Fibroblast of skin of left biceps (primary cell): ENCODE measurements at places on chromosomes 7 and 10.
A peak's percentile ranks its signal among the peaks of the same experiment; 100 is the strongest.

DNA sequence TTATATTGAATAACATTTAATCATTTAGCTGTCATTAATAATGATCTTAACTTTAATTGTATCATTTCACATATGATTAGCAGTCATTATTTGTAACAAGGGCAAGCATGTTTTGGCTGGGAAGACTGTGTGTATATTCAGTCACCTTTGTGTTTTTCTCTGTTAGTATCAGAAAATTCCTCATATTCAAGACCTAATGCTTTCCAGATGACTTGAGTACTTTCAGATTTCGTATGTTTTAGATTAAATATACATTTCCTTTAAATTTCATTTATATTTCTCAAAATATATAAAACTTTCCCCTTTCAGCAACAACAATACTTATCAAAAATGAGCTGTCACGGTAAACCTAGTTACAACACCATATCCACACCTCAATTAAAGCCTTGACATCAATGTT lies 6.3 kb upstream of the CACNA2D1 start:
- DNase-seq = no peak

- DNase-seq = no peak
These were observed 78.3 kb upstream of the FOXK1 start for GRCh38 chr7:4603843-4604231.

DNA sequence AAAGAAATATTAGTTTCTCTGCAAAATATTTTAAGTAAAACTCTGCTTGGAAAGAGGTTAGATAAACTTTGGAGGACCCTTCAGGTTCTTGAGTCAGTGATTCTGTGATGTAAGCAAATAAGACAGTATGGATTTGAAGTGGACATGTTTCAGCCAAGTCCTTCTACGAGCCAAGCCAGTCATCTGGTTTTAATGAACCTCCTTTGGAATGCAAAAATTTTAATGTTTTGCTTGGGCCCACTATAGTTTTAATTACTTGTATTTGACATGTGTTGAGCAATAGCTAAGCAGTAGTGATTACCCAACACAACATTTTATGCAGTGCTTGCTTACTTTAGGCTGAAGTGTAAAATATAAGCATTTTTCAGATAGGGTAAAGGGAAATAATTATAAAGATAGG lies 296.3 kb upstream of the SEMA3D start:
- peak; percentile 92 for DNase-seq

- DNase-seq = no peak
These were observed 33.5 kb upstream of the SFTPD start for GRCh38 chr10:79982362-79982800.

DNA sequence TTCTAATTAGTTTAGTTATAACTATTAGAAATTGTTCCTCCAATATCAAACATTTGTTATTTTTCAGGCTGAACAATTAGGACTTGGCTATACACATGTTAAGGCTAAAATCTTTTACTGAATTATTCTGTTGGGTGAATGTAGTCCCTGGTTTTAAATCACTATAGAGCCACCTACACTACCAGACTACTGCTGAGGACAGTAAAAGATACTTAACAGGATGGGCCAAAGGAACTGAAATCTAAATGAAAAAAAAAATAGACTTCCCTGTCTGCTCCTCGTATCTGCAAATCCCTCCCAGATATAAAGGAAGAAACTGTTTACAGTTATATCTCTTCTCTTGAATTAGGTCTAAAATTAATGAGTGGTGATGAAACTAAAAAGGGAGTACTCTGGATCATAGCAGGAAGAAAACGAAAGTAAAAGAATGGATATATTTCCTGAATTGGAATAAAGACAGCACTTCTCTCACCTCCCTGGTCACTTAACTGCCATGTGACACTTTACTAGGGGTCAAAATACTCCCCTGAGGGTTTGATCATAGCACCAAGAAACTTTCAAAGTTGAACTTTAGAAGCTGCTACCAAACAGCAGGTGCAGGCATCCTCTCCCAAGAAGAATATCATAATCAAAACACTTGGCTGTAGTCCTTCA lies 12.7 kb downstream of the FBXW4 start:
- DNase-seq = no peak

- no peak for DNase-seq
These were observed 74.0 kb downstream of the CARD11 start for GRCh38 chr7:2969398-2970306.

GRCh38 chr10:119250641-119251314 lies 43.4 kb downstream of the GRK5 start:
- peak; percentile 42 for DNase-seq

DNA sequence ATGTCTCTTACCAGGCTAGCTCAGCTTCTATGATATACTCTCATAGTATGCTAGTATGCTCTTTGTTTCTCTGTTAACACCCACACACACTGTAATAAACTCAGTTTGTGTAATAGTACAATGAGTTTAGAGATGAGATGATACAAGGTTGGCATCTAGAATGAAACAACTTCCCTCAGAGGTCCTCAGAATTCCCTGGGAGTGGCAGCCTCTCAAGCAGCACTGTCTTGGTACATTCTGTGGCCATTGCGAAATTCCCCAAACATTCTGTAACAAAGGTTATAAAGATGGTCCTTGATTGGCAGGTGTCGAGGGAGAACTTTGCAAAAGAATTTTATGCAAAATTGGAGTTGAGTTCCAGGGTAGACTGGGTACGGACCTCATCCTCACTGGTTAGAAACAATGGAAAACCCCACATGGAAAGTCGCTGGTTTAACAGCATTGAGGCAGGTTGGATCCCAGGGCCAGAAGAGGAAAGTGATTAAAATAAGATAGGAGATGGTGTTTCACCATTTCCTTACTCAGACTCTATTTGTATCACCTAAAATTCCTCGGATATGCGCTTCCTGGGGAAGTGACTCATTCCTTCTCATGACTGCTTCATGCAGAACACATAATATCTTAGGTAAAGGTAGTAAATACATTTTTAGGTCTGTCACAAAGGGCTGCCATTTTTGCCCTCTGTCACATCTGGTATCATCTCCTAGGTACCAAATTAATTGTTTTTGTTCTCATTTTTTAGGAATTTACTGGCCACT lies 657.8 kb downstream of the SORCS1 start:
- no peak for DNase-seq

DNA sequence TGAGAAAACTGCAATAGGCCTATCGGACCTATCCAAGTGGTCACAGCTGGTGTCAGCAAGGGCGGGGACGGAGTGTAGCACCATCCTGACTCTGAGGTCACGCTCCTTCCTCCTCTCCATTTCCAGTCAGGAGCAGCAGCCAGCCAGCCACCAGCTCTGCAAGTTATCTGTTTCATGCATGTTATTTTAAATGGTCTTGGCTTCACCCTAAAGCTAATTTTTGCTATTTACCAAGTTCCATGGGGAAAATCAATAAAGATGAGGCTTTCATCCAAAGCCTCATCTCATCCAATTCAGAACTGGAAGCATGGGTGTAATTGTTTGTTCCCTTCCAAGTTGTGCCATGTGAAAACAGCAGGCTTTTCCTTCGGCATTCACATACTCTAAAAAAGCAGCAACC lies 49.3 kb downstream of the ICA1 start:
- no peak for DNase-seq

GRCh38 chr7:14754631-14755030 lies 147.9 kb downstream of the DGKB start:
- DNase-seq = no peak

DNA sequence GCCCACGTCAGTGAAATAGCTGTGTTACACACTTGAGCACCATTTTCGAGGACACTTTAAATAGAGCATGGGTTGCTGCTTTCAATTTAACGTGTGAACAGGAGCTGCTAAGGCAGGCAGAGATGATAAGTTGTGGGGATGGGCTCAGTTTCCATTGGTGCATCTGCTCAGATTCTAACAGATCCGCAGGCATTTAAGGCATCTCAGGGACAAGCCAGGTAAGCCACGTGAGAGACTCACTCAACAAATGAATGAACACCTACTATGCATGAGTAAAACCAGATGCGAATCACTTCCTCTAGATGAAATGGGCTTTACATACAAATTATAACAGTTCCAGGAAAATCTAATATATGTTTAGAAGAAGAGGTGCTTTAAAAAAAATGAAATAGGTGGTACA lies 34.6 kb downstream of the PLXNA4 start:
- no peak for DNase-seq

GRCh38 chr7:41656366-41656765 lies 46.5 kb downstream of the INHBA start:
- DNase-seq = peak; percentile 55

GRCh38 chr7:77727936-77728701 lies 31.9 kb downstream of the RSBN1L start:
- no peak for DNase-seq

DNA sequence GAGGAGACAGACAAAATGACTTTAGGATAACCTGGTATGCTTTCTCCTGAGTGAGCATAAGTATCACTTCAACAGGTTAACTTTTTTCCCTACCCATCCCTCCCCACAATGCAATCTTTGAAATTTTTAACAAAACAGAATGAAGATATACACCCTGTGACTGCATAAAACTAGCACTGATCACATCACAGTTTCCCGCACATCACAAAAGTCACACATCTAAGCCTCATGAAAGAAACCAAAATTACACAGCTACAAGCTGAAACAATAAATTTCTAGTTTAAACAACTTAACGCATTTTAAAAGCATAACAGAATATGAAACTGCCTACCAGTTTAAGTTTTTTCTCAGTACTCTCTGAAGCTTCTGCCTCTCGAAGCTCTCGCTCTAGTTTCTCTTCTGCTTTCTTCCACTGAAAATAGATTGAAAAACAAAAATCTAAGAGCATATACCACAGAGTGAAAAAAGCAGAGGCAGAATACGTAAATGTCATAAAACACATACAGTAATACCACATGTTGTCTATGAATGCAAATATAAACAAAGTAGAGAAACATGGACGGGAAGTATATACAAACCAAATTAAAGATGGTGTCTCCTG lies 18.1 kb downstream of the NOC3L start:
- DNase-seq = no peak

DNA sequence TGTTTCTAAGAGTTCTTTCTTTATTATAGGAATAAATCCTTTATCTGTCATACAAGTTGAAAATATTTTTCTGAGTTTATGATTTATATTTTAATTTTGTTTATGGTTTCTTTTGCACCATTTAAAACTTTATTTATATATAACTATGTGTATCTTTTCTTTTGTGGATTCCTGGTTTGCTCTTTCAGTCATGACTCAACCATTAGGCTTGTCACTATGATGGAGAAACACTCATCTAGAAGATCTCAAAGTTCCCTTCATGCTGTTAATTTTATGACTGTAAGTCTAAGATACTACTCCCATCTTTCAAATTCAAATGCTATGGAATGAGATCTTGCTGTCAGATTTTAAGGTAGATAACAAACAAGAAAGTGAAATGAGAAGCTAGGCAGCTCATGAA lies 199.5 kb downstream of the INHBA start:
- no peak for DNase-seq

DNA sequence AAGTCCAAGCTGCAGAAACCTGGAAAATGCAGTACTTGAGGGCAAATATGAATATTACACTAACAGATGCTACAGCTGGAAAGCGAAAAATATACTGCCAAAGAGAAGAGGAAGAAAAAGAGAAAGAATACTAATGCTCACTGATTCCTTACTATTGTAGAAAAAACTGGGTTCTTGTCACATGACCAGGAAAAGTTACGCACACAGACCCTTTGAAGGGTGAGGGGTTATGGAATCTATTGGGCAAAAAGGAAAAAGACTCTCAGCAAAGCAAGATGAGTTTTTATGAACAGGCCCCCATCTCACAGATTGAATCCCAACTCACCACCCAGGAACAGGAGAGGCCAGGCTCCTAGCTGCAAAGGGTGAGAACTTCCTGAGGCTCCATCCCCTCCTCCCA lies 228.1 kb upstream of the KLF14 start:
- no peak for DNase-seq

GRCh38 chr10:97919012-97919411 lies 69.4 kb downstream of the GOLGA7B start:
- DNase-seq = no peak

DNA sequence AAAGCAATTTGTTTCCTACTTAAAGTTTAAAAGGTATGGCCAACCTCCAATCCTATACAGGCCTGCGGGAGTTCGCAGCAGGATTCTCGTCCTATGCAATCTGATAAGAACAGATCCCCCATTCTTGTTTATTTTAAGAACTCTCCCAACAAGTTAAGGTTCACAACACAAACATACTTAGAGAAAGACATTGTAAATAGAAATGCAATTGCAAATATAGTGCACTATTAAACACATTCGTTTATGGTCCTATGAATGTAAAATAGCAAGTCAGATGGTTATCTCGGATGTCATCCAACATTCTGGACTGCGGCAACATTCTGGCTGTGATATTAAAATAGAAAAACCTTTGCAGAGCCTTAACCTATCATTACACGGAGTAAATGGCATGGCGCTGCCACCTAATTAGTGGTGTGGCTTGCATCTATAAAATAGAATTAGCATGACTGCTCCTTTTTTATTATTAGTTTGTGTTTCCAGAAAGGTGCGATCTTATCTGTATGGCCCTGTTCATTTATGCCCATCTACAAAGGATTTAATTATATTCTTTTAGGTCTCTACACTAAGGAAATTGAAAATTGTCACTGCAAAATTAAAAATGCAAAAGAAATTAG lies 37.0 kb downstream of the BEND7 start:
- no peak for DNase-seq

DNA sequence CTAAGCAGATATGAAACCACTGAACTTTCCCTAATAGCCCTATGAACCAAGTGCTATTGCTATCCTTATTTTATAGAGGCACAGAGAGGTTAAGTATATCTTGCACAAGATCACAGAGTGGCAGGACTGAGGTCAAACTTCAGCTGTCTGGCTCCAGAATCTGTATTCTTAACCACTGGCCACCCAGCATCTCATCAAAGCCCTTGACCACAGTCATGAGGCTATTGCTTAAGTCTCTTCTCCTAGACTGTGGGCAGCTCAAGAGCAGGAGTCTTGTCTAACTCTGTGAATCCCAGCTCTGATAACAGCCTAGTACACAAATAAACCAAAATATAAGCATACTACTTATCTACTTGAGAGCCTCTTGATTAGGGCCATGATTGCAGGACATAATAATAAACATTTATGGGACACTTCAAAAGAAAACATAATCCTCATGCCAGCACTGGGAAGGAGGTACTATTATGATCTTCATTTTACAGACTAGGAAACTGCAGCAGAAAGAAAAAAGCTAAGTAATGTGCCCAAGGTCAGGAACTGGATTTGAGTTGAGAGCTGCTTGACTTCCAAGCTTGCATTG lies 22.4 kb upstream of the SMC3 start:
- no peak for DNase-seq

- DNase-seq = no peak
These were observed 87.9 kb downstream of the SVIL start for GRCh38 chr10:29546773-29547313.

DNA sequence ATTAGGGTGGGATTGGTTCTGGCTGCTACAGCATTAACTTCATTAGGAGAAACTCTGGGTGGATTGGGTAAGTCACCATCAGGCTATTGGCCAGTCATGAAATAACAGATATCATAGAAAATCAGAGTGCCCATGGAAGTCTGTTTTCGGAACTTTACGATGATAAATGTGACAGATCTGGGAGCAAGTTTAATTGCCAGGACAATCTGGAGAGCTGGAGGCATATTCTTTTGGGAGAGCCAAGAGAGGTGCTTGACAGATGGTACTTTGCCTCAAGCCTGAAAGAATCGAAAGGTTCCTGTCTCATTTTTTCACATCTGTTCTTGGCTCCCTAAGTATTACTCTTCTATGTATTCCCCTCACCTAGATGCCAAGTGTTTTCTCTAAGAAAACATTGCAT lies 369.9 kb downstream of the CNTNAP2 start:
- DNase-seq = no peak
